ENCODE measurements at places on chromosomes 6 and 20.
A peak's percentile ranks its signal among the peaks of the same experiment; 100 is the strongest.

GRCh38 chr6:127328043-127328609 lies 15.3 kb downstream of the ECHDC1 start:
- DNase-seq, result no peak

GRCh38 chr6:109258129-109258528 lies 124.1 kb downstream of the CD164 start:
- no peak for DNase-seq

DNA sequence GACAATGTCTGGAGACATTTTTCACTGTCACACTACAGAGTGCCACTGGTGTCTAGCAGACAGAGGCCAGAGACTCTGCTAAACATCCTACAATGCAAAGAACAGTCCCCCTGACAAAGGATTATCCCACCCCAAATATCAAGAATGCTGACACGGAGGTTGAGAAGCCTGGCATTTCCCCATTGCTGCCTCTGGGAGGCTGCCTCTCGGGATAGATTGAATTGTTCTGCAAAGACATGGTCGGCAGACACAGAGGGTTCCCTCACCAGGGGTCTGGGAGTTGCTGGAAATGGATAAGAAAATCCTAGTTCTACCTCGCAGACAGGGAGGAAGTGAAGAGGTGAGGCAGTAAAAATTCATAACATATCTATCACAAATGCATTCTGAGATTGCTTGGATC lies 166.4 kb upstream of the AGPAT4 start:
- DNase-seq, result no peak

GRCh38 chr6:45697605-45698004 lies 318.1 kb downstream of the CLIC5 start:
- no peak for DNase-seq

DNA sequence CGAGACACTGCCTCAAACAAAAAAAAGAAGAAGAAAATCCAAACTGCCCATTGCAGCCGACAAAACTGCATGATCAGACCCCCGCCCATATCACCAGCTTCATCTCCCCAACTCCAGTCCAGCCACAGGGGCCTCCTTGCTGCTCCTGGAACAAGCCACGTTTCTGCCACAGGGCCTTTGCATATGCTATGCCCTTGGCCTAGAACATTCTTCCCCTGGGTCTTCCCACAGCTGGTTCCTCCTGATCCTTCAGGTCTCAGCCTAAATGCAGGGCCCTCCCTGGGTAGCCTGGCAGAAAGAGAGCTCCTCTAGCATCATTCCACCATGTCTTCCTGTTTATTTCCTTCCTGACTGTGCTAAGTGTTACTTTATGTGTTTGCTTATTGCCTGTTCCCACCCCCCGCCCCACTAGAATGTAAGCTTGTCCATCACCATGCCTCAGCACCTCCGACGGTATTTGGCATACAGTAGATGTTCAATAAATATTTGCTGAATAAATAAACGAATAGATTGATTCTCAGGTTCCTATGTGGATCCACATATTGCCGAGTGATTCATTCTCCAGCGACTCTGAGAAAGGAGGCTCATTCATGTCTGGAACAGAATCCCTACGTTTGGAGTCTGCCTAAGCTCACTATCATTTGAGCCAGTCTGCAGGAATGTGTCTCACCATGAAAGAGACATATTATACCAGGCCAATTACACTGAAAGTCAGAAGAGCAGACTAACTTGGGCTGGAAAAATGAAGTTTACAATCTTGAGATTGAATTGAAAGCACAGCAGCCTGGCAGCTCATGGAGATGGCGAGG lies 56.1 kb downstream of the NFATC2 start:
- DNase-seq, result no peak

GRCh38 chr6:135222623-135223022 lies 41.5 kb downstream of the MYB start:
- no peak for DNase-seq

DNA sequence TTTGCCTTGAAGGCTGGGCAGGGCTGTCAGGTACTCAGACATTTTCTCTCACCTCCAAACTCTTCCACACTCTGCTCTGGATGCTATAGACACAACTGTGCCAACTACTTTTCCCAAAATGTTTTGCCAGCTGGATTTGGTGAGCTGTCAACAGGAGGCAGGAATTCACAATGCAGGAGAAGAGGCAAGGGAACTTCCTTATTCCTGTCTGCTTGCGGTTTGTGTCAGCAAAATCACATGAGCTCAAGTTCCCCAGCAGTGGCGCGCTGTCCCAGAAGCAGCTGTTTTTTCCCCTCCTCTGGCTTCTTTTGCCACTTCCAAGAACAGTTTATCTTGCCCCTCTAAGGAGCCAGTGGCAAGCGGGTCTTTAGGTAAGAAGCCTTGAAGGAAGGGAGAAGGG lies 608.2 kb downstream of the PRKN start:
- no peak for DNase-seq

- DNase-seq, result peak; percentile 76
Measured at GRCh38 chr6:3227363-3228045, at the start of gene TUBB2B. Gene TUBB2B, minus strand, starts transcription at chr6:3227653. Its CDS starts 110 bp downstream, at chr6:3227543.

DNA sequence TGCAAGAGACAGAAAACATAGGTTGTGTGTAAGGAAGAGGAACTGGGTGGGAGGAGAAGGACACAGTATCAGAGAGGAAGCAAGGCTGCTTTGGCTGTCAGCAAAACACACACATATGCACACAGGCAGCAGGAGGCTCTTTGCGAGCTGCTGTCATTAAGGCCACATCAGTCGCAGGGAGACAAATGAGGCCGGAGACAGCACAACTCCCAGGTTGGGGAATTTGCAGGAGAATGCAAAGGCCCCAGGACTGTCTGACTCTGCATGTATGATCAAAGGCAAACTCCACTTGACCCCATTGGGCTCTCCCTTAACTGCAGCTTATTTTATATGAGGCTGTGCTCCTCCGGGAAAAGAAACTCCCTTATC lies 35.3 kb downstream of the METTL24 start:
- peak; percentile 27 for DNase-seq

GRCh38 chr6:147298461-147298860 lies 94.2 kb downstream of the STXBP5 start:
- DNase-seq, result no peak

- DNase-seq, result no peak
Measured at GRCh38 chr6:109453594-109454495, 1.7 kb downstream of the MICAL1 start.

GRCh38 chr6:32785781-32786533 lies 22.6 kb upstream of the HLA-DQB2 start:
- no peak for DNase-seq

DNA sequence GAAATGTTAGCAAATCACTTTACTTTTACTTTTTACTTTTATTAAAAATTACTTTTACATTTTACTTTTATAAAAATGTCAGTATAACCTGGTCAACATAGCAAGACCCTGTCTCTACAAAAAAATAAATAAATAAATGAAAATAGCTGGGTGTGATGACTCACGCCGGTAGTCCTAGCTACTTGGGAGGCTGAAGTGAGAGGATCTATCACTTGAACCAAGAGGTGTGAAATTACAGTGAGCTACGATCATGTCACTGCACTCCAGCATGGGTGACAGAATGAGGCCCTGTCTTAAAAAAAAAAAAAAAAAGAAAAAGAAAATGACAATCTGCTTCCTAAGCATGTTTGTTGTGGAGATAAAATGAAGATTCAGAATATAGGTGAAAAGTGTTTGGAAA lies 31.0 kb upstream of the FBXO30 start:
- DNase-seq, result no peak

GRCh38 chr6:148195511-148195910 lies 147.1 kb upstream of the SASH1 start:
- DNase-seq, result no peak

DNA sequence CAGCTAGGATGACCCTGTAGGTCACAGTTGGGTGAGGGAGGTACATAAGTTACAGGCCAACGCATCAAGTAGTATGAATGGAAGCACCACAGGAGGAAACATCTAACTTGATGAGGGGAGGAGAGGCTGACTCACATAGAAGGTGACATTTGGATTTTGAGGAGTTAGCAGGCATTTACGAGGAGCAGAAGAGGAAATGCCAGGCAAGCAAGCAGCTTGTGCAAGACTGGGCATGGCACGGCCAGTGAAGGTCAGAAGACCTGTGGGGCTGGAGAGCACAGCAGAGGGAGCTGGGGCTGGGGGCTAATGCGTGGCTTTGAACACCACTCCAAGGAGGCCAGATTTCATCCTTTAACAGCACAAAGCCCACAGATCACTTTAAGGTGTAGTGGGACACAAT lies 37.8 kb downstream of the MUC22 start:
- no peak for DNase-seq

GRCh38 chr20:57193094-57193493 lies 73.3 kb downstream of the BMP7 start:
- no peak for DNase-seq

DNA sequence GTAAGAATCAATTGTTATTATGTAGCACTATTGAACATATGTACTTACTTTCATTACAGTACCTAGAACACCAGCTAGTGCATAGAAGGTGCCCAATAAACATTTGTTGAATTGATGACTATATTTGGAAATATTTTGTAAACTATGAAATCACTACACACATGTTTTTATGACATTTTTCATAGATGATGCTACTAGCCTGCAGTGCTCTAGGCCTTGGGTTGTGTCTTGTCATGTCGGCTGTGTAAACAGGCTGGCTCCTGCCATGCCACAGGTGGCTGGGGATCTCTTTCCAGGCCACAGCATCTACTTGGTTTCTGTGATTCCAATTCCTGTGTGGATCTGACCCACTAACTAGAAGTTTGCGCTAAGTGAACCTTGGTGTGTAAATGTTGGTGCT lies 43.3 kb upstream of the EDN1 start:
- no peak for DNase-seq

- no peak for DNase-seq
Measured at GRCh38 chr20:14310977-14311627, 26.3 kb downstream of the FLRT3 start.

DNA sequence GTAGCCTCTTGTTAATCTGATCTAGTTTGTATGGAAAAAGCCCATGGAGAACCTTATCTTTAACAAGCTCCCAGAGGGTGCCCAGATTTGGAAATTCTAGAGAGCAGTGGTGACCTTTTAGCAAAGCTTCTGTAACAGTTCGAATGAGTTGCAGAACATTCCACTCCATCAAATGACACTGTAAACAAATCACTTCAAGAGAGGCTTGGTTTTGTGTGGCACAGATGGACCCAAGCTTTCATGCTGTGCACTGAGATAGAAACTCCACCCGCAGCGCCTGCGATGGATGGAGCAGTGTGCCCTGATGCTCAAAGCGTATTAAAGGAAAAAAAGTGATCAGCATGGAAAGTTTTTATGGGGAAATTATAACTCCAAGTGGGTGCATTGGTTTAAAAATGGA lies 55.1 kb upstream of the ISM1 start:
- no peak for DNase-seq

GRCh38 chr20:58202044-58202443 lies 26.4 kb downstream of the ANKRD60 start:
- no peak for DNase-seq

GRCh38 chr6:37693546-37694250 lies 4.0 kb downstream of the MDGA1 start:
- no peak for DNase-seq

DNA sequence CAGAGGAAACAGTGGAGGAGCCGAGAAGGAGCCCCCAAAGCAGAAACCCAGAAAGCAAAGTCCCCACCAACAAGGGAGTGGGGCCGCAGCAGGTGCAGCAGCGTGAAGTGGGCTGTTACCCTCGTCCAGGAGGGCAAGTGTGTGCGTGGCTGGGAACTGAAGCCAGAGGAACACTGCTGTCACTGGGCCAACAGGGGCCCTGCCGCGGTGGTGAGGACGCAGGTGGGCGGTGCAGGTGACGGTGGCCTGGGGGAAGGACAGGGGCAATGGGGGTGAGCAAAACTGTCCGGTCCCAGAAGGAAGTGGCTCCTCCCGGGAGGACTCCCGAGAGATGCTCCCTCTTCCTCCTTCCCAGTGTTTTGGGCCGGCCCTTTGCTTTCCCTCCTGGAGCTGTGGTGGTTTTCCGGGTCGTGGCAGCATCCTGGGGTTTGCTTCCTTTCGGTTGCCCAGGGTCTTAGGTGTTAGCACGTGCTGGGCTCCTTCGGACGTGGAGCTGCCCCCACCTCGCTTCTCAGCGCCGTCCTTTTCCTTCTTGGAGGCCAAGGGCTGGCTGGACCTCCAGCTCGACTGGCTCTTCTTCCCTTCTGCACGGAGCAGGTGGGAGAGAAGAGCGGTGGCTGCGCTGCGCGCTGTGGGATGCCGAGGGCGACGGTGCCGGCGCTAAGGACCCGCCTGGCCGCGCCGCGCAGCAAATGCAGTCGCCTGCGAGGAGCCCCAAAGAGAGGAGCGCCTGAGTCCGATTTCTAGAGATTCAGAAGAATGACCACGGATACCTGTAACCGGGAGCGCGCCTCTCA lies 62.7 kb upstream of the SLC2A12 start:
- no peak for DNase-seq
